Astrocyte (in vitro differentiated cells and primary cell): ENCODE measurements at places on chromosomes 2 and 18. TPM values are rescaled to one million over a fixed set of nuclear protein-coding genes. Genes with fewer than 3 reads are reported as not detected.

DNA sequence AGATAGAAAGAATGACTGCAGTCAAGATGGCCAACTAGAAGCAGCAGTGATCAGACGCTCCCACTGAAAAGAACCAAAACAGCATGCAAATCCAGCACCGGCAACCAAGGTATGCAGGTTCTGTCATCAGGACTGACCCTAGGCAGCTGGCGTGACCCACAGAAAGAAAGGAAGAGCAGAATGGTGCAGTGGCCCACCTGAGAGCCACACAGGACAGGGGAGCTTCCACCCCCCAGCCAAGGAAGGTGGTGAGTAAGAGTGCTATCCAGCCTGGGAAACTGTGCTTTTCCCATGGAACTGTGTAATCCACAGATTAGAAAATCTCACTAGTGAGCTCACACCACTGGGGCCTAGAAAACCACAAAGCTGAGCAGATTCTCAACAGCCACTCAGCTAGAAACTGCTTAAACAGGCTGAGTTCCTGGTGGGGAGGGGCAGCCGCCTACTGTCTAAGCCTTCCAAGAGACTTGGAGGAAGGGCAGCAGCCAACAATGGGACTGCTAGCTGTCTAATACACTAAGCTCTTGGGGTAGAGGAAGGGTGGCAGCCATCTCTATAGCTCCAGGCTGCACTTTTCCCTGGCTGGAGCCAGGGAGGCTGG, 127.9 kb downstream of the EVA1A start:
- DNase-seq = peak; percentile 79

GRCh38 chr2:170235860-170236679, 58.1 kb downstream of the MYO3B start:
- peak; percentile 33 for DNase-seq

GRCh38 chr2:64754570-64754969, 100.9 kb upstream of the SERTAD2 start:
- no peak for DNase-seq

- DNase-seq = peak; percentile 78
These were observed 91.9 kb downstream of the QPCT start for GRCh38 chr2:37436323-37436722.

IL1RL1 gene
- total RNA-seq = 0.27 TPM in 1 of 2 replicates, not detected in the other

GCG gene
- total RNA-seq = not detected in 2 replicates

GPR35 gene
- 0.72 and 0.82 TPM in 2 replicates for total RNA-seq

REG1B gene
- total RNA-seq = not detected in 2 replicates

TTR gene
- not detected in 2 replicates for total RNA-seq

SLC23A3 gene
- total RNA-seq = 1.2 and 1.5 TPM in 2 replicates
